ENCODE measurements at places on chromosomes 2 and 18.

DNA sequence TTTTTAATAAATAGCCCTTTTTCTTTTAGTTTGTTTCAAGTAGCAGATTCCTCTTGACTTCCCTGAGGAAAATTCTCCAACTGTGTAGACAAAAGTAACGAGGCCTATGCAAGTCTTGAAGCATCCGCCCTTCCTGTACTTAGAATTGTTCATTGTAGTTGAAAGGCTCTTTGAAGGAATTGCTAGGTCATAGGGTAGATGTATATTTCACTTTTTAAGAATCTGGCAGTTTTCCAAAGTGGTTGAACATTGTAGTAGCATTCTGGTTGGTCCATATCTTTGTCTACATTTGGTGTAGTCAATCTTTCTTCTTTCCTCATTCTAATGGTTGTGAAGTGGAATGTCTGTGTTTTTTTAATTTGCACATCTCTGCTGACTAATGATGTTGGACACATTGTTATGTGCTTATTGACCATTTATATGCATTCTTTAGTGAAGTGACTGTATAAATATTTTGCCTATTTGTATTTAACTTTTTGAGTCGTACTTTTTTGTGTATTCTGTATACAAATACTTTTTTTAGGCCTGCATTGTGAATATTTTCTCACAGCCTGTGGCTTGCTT is 5.6 kb upstream of the SERPINB11 start:
- DNase-seq = no peak

- no peak for DNase-seq
Observed at GRCh38 chr18:67735506-67735905, 219.0 kb upstream of the DSEL start.

DNA sequence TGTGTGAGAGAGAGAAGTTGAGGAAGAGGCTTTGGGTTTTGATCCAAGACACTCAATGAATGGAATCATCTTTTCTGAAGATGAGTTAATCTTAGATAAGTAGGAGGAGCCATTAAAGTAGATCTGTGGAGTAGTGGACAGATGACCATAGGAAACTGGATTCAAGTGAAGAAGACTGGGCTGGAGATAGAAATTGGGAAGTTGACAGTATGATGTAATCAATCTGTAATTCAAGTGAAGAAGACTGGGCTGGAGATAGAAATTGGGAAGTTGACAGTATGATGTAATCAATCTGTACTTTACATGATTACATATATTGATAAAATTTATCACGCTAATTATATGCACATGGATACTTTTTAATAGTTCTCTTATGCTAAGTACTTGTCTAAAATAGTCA is 92.8 kb downstream of the PHLPP1 start:
- no peak for DNase-seq

- DNase-seq = no peak
Observed at GRCh38 chr2:61450144-61450543, 20.7 kb downstream of the USP34 start.

GRCh38 chr2:38074764-38075506 is 1.0 kb downstream of the CYP1B1 start:
- no peak for DNase-seq

- no peak for DNase-seq
Observed at GRCh38 chr2:241948299-241948897, 78.9 kb downstream of the RTP5 start.

- no peak for DNase-seq
Observed at GRCh38 chr18:48419277-48420022, 10.3 kb upstream of the ZBTB7C start.

- no peak for DNase-seq
Observed at GRCh38 chr2:104860451-104860790, 6.5 kb downstream of the POU3F3 start.

- no peak for DNase-seq
Observed at GRCh38 chr2:24724111-24724775, 68.9 kb downstream of the PTRHD1 start.

GRCh38 chr2:241309684-241310117 is 5.8 kb downstream of the HDLBP start:
- peak; percentile 44 for DNase-seq

GRCh38 chr2:55073000-55073983 is 23.0 kb upstream of the RTN4 start:
- DNase-seq = no peak

GRCh38 chr2:122754561-122754960 is 999.1 kb downstream of the TSN start:
- no peak for DNase-seq

GRCh38 chr2:63886445-63886844 is 44.7 kb downstream of the UGP2 start:
- no peak for DNase-seq

- DNase-seq = no peak
Observed at GRCh38 chr2:39568561-39569006, 97.1 kb upstream of the TMEM178A start.

- DNase-seq = no peak
Observed at GRCh38 chr2:15388406-15389325, 172.5 kb downstream of the NBAS start.

- no peak for DNase-seq
Observed at GRCh38 chr2:9146646-9147045, 60.0 kb upstream of the ASAP2 start.

DNA sequence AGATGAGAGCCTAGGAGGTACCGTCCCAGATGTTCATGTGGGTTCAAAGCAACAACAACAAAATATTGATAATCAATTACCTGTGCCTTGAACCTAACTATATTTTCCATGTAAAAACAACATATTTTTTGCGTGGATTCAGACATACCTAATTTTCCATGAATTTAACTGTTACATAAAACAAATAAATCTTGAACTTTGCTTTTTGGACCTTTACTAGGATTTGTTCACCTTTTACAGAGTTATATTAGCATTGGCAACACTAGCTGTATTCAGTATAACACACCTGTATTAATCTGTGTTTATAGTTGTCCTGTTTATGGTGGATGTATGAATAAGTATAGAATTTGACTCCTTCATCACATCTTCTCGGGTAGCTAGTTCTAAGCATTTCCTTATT is 115.8 kb upstream of the STON1 start:
- no peak for DNase-seq

DNA sequence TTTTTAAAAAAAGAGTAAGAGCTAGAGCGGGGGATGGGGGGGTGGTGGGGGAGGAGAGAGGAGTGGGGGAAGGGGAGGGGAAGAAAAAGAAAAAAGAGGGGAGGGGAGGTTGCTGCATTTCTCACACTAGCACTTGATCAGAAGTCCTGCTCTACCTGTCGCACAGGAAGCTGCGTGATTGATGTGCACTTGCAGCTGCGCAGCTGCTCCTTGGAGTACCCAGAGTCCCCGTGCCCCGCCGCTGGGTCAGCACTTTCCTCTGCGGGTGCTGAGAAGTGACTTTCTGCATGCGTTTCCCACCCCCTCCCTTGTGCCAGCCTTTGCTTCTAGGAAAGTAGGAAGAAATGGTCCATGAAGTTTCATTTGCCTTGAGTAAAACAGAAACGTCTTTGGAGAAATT is 297.3 kb downstream of the ETAA1 start:
- DNase-seq = no peak

GRCh38 chr2:40103590-40103989 is 324.5 kb upstream of the THUMPD2 start:
- DNase-seq = no peak

DNA sequence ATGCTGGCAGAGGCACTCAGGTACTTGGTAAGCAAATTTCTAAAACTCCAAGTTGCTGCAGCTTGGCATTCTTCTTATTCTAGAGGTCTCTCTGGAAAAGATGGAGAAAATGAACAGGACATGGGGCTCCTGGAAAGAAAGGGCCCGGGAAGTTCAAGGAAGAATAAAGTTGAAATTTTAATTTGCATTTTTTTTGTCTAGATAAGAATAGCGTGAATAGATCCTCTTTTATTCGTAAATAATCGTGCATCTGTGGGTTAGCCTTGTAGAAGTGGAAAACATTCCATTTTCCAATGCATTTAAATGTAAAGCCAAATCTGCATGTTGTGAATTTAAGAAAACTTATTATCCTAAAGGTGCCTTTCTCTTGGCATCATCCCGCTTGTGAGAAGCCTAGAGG is 61.0 kb downstream of the TNFRSF11A start:
- no peak for DNase-seq

Measured in naive thymus-derived CD4-positive, alpha-beta T cell (primary cell).